ENCODE measurements at places on chromosomes 7 and 10.

DNA sequence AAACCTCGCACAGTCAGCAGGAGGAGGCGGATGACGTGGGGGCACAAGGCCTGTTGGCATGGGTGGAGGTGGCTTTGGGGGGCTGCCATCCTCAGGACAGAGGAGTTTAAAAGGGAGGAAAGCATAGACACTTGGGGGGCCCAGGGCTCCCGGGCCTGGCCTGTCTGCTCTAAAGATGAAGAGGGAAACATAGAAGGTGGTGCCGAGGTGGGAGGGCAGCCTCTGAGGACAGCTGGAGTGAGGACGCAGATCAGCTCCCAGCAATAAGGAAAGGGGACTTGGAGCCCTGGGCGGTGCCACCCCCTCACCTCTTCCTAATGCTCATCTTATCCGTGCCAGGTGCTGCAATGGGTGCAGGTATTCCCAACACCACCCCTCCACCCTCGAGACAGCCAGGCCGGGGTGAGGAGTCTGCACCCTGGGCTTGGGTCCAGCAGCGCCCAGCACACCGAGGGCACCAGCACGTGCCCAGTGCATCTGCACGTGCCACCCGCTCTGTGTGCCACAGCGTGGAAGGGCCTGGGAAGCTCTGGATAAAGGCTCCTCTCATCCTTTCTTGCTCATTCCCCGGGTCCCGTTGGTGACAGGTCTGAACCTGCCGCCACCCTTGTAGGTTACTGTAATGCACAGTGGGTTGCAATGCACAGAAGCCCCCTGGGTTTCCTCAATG, 566.0 kb upstream of the FOXK1 start:
- DNase-seq: no peak

GRCh38 chr10:12431151-12432101, 82.1 kb downstream of the CAMK1D start:
- DNase-seq: no peak

DNA sequence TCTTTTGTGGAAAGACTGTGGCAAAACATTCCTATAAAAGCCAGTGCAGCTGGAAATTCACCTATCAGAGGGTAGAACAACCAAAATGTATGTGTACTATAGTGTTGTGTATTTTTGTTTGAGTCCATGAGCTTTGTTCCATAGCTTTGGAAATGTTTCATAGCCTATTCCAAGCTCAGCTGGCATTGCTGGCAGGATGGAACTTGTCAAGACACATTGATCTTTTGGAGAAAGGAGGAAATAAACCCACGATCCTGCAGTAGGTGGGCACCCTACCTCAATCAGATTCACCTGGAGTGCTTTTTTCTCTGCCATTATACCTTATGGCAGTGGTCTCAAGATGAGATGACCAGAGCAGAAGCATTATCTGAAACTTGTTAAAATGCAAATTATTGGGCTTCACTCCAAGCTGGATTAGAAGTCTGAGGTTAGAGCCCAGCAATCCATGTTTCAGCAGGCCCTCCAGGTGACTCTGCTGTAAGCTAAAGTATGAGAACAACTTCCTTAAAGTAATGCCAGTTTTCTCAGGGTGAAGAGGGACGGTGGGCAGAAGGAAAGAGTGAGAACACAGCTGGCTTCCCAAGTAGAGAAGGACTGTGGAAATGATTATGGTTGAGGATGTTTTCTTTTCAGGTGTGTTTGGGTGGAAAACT, 30.3 kb upstream of the CDK1 start:
- no peak for DNase-seq

DNA sequence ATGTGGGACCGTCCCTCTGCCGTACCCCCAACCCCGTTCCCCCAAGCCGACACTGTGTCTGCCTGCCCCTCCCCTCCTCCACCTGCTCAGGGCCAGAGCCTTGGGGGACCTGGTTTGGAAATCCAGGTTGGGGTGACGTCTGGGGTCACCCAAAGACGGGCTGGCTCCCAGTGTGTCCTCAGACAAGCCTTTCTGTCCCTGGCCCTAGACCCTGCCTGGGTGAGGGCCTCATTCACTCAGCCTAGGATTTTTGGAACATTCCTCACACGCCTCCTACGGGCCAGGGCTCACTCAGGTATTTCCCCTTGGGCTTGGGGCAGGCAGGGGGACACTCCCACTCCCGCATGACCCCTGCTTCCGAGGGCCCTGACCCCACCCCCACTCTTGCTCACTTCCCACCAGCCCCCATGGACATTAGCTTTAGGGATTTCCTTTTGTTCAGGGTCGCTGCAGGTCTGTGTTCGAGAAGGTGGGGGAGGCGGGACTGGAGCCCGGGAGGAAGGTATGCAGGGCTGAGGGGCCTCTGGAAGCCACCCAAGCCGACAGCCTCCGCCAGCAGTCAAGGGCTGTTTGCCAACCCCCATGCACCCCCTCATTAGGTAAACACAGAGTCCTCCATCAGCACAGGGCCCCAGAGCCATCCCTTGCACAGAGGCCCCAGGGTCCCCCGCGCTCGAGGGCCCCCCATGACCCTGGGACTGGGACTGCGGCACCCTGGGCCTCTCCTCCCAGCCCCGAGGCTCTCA, 35.1 kb downstream of the PDGFA start:
- DNase-seq: no peak

- DNase-seq: no peak
Observed at GRCh38 chr7:94609561-94609960, 46.4 kb downstream of the SGCE start.

DNA sequence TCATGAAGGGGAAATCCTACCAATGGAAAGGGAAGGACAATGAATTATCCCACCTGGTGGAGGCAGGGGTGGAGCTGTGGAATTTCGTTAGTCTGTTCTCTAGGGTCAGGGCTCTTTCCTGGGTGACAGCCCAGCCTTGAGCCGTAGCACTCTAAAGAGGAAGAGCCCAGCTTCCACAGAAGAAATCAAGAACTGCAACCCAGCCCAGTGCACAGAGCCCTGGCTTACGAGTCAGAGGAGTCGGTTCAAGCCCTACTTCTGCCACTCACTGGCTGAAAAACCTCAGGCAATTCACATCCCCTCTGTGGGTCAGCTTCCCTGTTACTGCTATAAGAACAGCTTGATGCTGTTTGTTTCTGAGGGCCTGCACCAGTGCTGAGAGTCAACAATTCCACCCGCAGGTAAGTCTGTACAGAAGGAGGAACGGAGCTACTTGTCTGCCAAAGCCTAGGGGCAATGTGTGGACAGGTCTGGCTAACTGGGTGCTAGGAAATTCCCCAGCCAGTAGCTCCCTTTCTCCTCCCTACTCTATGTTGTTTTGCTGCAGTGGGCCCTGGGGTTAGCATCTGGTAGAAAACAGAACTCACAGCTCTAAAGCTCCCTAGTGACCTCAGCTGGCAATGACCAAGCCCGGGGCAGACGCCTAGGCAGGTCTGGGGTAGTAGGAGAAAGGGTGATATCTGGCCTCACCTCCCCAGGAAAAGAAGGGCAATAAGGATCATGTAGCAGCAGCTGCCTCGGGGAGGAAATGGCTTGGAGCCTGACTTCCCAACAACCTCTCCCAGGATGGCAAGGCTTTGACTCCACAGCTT, 3.3 kb downstream of the AVPI1 start:
- no peak for DNase-seq

- DNase-seq: no peak
Observed at GRCh38 chr7:87474533-87475358, 734 bp downstream of the ABCB4 start.

- no peak for DNase-seq
Observed at GRCh38 chr10:88125766-88126165, 262.3 kb downstream of the PTEN start.

DNA sequence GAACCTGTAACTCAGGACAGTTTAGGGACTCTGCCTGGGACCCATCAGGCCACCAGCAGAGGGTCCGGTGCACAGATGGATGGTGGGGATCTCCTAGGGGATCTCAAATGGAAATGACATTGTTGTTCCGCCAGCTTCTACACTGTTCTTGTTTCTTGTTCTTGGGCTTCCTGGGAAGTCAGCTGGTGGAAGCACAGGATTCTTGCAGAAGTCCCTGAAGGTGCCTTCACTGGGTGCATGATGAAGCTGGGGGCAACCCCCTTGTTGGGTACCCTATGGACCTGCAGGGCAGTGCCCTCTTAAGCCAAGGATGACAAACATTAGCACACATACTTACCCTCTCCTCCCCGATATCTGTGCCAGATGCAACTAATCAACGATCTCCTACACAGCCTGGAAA, 18.6 kb downstream of the SFTPD start:
- DNase-seq: no peak

GRCh38 chr7:152959610-152960009, 200.1 kb downstream of the ACTR3B start:
- DNase-seq: no peak

- no peak for DNase-seq
Observed at GRCh38 chr10:114611617-114612016, 46.5 kb downstream of the ABLIM1 start.

GRCh38 chr10:125744909-125745308, 25.4 kb downstream of the EDRF1 start:
- DNase-seq: no peak

DNA sequence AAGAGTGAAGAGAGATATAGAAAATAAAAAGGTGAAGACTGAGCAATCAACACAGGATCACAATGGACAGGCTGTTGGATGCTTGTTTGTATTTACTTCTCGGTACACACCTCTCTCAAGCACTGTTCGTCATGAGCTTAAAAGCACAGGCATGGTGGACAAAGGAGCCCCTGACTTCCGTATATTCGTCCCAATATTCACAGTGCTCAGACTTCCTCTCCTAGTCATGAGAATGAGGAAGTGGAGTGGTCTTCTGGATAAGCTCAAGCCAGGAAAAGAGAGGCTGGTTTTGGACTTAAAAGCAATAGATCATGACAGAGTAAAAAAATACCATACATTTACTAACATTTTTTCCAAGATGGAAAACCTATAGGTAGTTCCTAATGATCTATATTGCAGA, 172.5 kb downstream of the SORCS1 start:
- no peak for DNase-seq

GRCh38 chr10:128833671-128834070, 633.4 kb upstream of the MGMT start:
- DNase-seq: no peak

All from HS-5 (cell line).